ENCODE measurements at places on chromosomes 12 and 14.

GRCh38 chr12:52543985-52544883, 8.7 kb downstream of the KRT71 start:
- no peak for DNase-seq

DNA sequence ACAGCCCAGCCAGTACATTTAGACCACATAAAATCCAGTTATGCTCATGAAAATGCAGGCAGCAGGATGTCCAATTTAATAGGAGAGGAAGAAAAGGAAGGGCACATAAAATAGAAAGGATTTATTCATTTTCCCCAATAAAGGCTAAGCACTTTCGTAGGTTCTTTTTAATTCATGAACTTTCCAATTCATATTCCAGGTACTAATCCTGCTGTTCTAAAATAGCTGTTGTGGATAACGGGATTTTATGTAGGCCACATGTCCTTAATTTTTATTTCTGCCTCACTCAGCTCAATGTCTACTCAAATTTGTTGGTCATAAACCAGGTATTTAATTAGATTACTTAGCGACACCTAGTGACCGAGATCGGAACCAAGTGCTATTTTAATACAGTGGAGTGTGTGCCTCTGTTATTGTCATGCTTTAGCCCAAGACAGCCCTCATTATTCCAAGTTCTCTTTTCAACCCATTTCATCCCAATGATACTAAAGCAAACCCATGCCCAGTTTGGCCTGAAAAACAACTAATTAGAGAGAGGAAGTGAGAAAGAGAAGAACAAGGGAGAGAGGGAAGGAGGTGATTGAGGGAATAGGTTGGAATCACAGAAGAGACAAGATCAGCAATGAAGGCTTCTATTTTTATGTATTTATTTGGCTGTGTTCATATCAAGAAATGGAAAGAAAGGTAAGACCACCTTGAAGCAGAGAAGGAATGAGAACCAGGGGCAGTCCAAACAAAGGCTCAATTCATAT, 45.9 kb upstream of the IFNG-AS1 start:
- peak; percentile 73 for DNase-seq

- DNase-seq: no peak
Observed at GRCh38 chr14:89205137-89205740, 211.8 kb downstream of the FOXN3 start.

GRCh38 chr14:100080206-100080605, 15.0 kb downstream of the EVL start:
- DNase-seq: no peak

- DNase-seq: no peak
Observed at GRCh38 chr12:64706857-64707256, 52.3 kb downstream of the GNS start.

GRCh38 chr12:117567644-117568216, 206.3 kb upstream of the NOS1 start:
- no peak for DNase-seq

GRCh38 chr14:49975276-49975675, 82.4 kb downstream of the ARF6 start:
- no peak for DNase-seq

DNA sequence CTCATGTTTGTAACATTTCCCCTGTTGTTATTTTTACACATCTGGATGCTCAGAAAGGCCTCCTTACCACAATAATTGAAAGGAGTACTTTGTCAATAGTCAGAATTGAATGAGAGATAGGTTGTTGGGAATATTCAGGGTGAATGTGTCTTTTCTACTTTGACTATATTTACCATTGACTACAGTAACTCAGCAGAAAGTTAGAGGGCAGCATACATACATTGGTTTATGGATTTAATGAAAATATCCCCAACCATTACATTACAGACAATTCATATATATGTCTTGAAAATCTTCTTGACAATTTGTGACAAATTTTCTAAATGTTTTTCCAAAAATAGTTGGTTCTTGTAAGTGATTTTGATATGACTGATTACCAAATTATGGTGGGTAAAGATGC, 97.7 kb downstream of the NTS start:
- DNase-seq: no peak

GRCh38 chr14:53668897-53669296, 287.7 kb downstream of the BMP4 start:
- DNase-seq: no peak

- no peak for DNase-seq
Observed at GRCh38 chr12:130557886-130558765, 158.0 kb downstream of the RIMBP2 start.

GRCh38 chr14:90758959-90759358, 57.3 kb downstream of the TTC7B start:
- no peak for DNase-seq

DNA sequence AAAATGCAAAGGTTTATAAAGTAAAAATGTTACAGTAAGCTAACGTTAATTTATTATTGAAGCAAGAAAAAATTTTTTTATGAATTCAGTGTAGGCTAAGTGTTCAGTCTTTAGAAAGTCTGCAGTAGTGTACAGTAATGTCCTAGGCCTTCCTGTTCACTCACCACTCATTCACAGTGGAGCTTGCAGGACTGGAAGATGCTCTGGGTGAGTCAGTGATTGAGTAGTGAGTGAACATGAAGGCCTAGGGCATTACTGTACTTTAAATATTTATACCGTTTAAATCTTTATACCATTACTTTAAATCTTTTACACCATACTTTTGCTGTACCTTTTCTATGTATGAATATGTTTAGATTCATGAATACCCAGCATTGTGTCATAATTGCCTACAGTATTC, 120.3 kb upstream of the SLC38A4 start:
- DNase-seq: no peak

All from effector memory CD8-positive, alpha-beta T cell (primary cell).